AG04449 (cell line): ENCODE measurements at places on chromosomes 12 and 14.

GRCh38 chr12:50641566-50641965 lies 122.3 kb upstream of the ATF1 start:
- no peak for DNase-seq

GRCh38 chr12:74499192-74499591 lies 38.4 kb upstream of the ATXN7L3B start:
- DNase-seq, result no peak

GRCh38 chr12:88855301-88855700 lies 275.0 kb upstream of the KITLG start:
- DNase-seq, result no peak

GRCh38 chr12:82517027-82517426 lies 158.7 kb downstream of the METTL25 start:
- DNase-seq, result no peak

DNA sequence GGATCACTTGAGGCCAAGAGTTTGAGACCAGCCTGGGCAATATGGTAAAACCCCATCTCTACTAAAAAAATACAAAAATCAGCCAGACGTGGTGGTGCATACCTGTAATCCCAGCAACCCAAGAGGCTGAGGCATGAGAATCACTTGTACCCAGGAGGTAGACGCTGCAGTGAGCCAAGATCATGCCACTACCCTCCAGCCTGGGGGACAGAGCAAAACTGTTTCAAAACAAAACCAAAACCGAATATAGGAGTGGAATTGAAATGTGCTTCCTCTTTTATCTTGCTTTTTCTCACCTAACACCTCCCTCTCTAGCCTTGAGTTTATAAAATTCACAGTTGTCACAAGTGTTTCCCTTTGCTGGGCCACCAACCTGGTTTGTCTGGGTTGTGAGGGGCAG lies 181.9 kb downstream of the PAH start:
- no peak for DNase-seq

DNA sequence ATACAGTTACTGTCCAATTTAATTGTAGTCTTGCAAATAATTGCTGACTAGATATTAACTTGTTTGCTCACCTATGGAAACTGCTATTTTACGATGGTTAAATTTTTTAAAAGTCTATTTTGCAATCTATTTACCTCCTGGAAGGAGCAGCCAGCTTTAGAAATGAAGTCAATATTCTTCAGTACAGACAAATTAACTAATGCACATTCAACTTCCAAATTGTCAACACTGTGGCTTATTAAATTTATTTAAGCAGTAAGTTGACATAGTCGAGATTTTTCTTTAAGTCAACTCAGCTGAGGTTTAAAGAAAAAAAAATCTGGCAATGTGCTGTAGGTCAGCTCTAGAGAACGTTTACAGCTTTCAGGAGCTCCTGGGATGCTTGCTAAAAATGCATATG lies 221.2 kb downstream of the SSPN start:
- DNase-seq, result no peak

- no peak for DNase-seq
Observed at GRCh38 chr14:31510222-31510621, 22.4 kb upstream of the GPR33 start.

DNA sequence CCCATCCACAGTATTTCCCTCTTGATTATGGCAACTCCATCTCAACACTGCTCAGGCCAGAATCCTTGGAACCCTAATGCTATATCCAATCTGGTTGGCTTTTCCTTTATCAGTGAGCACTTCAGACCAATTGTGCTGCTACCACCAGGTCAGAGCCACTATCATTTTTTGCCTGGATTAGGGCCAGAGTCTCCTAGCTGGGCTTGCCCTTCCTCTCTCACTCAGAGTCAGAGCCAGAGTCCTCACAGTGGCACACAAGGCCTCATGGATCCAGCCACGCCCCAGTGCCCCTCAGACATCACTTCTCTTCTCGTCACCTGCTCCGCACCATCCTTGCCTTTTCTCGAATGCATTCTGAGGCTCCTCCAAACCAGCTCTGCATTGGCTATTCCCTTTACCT lies 211.1 kb downstream of the ANO6 start:
- no peak for DNase-seq

DNA sequence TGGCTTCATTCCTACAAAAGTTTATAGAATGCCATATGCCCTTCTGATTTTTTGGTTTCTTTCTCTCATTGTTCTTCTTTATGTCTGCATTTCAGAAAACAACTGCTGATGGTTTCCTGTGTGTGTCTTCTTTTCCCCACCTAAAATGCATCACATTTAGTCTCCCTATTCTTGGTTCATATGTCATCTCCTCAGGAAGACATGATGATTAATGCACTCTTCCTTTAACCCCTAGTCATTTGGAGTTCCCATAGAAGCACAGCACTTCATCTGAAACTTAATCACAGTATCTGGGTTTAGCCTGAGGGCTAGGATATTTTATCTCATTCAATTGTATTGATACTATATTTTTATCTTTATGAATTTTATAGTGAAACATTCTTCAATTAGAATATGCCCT lies 21.5 kb downstream of the GNPNAT1 start:
- DNase-seq, result no peak

DNA sequence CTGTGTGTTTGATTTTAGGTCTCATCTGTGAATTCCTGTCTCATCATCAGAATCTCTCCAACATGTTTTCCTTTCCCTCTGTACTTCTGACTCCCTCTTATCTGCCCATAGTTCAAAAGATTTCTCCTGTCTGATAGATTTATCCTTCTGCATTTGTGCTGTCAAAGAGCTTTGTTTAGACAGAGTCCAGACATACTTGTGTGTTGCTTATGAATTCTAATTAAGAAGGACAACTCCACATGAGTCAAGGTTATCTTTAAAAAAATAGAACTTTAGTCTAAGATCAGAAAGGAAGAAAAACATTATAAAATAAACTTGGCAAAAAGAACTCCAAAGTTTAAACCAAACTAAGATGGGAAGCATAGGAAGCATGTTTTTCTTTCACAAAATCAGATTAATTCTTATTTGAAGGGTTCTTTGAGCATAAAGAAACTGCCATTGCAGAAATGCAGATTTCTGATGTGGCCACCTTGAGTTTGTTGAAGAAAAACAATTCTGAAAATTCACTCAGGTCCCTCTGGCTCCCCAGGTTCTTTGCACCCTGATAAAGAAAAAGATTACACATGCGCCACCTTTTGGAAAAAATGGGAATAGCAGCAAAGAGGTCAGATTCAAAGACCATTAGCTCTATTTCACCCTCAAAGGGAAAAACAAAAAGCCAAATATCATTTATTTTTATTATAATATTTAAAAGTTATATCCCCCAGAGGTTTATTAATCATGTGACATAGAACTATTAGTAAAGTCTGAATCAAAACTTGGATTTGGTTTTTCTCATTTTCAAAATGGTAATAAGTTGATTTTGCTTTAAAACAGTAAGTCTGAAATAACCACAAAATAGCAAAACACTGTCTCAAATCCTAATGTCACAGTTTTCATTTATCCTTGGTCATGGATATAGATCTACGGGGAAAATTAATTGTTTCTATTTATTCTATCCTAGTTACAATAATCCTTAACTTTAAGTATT lies 143.7 kb upstream of the DCN start:
- DNase-seq, result no peak

GRCh38 chr12:96208346-96208745 lies 14.2 kb downstream of the ELK3 start:
- DNase-seq, result no peak

GRCh38 chr12:62787023-62787422 lies 147.9 kb downstream of the PPM1H start:
- no peak for DNase-seq

GRCh38 chr14:94655169-94655710 lies 43.0 kb downstream of the SERPINA3 start:
- DNase-seq, result peak; percentile 64

- DNase-seq, result no peak
Observed at GRCh38 chr14:78346747-78347146, 176.6 kb downstream of the NRXN3 start.

GRCh38 chr12:117792877-117793424 lies 175.8 kb downstream of the KSR2 start:
- DNase-seq, result no peak

DNA sequence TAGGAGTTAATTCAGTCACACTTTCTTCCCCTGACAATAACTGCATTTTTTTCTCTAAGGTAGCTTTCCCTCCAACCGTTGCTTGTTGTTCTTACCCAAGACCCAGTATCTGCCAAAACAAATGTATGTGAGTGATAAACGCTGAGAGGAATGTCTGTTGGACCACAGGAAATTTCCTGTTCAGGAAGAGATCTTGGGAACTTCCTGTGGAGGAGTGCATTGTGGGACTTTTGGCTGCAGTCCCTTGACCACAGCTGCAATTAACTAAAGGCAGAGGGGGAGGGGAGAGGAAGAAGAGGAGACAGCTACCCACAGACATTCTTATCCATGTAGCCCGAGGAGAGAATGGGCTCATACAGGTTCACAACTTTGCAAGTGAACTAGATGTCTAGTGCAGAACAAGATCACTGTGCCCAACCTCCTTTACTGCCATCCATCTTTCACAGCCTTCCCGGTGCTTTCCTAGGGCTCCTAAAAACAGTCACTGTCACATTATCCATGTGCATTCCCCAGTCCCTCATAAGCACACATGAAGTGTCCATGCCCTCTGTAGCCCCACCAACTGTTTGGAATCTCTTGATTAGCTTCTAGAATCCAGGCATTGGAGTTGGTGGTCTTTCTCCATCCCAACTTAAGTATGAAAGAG lies 149.5 kb downstream of the ETV6 start:
- peak; percentile 71 for DNase-seq

DNA sequence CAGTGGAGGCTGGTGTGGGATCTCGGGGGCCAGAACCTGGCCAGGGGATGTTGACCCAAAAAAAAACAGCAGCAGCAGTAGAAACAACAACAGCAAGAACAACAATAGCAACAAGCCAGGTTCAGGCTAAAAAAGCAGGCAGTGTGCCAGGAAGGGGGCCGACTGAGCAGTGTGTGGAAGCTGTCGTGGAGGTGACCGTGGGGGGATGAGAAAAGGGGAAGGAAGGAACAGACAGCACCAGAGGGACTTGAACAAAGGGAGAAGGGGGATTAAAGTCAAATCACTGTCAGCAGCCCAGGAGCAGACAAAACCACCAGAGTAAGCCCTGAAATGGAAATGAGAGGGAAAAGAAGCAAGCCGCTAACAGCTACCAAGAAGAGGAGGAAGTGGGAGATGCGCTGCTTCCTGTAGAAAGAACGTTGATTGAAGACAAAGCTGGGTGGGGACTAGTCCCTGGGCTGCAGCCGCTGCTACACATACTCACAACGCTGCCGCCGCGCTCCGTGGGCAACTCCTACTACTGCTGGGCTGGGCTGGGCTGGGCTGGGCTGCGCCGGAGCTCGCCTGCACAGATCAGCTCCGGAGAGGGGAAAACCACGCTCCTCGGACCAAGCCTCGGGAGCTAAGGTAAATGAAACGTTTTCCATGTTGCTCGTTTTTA lies at the start of gene GNG2:
Gene GNG2 (plus strand): TSS at position 449 of the 661 bp plus-strand sequence. CDS start 90,067 bp downstream, outside the sequence.
- DNase-seq, result no peak

DNA sequence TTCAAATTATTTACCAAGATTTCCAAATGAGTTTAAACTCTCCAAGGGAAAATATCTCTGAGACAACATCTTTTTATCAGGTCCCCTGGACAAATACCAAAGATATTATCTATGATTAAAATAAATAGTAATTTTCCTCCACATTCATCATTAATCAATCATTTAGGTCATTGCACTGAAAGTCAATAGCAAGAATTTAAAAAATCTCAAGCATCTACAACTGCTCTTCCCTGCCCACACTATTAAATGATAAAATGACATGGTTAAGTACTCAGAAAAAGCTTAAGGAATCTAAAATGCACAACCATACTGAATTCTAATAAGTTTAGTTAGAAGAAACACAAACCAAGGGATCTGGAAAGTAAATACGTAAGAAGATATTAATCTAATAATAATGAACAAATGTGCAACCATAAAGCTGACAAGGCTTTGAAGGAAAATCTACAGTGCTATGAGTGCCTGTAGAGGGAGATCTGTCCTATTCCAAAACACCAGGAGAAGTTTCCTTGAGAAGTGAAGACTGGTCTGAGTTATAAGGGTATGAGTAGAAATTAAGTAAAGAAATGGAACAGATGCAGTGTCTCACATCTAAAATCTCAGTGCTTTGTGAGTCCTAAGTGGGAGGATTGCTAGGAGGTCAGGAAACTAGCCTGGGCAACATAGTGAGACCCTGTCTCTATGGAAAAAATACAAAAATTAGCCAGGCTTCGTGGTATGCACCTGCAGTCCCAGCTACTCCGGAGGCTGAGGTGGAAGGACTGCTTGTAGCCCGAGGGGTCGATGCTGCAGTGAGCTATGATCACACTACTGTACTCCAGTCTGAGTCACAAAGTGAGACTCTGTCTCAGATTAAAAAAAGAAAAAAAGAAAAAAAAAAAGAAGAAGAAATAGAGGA lies 19.2 kb downstream of the INTS13 start:
- no peak for DNase-seq
